ENCODE measurements at places on chromosomes 1 and 21.
A peak's percentile ranks its signal among the peaks of the same experiment; 100 is the strongest.

GRCh38 chr1:59697150-59697800 is 117.5 kb upstream of the HOOK1 start:
- peak; percentile 17 for DNase-seq

GRCh38 chr1:201630582-201630981 is 91.7 kb downstream of the NAV1 start:
- DNase-seq: no peak

GRCh38 chr1:17308593-17308992 is 596 bp downstream of the PADI4 start:
- DNase-seq: no peak

DNA sequence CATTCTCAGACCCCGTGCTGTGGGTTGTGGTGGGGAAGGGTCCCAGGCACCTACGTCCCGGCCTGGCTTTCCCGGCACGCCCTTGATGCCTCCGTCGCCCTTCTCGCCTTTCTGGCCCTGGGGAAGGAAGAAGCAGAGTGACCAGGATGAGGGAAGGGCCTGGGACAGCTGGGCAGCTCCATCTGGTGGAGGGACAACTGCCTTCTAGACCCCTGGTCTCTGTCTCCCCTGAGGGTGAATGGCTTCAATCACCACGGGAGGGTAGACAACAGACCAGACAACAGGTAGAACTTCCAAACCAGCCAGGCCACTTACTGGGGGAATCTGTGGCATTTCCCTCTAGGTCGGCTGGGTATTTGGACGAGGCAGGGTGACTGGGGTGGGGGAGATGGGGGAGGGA is 11.9 kb downstream of the COL16A1 start:
- no peak for DNase-seq

- no peak for DNase-seq
Observed at GRCh38 chr1:206498685-206499084, 8.6 kb upstream of the RASSF5 start.

- no peak for DNase-seq
Observed at GRCh38 chr1:3668585-3669300, 16.4 kb downstream of the TP73 start.

- peak; percentile 51 for DNase-seq
Observed at GRCh38 chr1:11749203-11749689, 12.7 kb upstream of the C1orf167 start.

DNA sequence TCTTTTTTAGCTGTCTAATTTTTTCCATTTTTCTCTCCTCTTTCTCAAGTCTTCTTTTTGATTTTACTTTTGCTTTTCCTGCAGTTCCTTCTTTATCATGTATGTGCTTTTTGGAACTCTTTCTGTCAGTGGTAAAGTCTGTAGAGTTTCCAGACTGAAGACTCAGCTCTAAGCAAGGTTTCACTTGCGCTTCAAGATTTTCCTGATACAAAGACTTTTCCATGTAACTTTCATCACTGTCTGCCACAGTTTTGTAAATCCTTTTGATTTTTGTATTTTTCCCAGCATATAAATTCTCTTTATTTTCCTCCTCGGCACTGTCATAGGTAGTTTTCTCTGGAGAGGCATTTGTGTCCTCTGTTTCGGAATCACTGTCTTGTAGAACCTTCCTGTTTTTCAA is 5.5 kb downstream of the CLSPN start:
- DNase-seq: no peak

- no peak for DNase-seq
Observed at GRCh38 chr1:205074513-205074912, 9.7 kb downstream of the TMEM81 start.

GRCh38 chr1:159913451-159914192 is 11.7 kb downstream of the TAGLN2 start:
- DNase-seq: no peak

DNA sequence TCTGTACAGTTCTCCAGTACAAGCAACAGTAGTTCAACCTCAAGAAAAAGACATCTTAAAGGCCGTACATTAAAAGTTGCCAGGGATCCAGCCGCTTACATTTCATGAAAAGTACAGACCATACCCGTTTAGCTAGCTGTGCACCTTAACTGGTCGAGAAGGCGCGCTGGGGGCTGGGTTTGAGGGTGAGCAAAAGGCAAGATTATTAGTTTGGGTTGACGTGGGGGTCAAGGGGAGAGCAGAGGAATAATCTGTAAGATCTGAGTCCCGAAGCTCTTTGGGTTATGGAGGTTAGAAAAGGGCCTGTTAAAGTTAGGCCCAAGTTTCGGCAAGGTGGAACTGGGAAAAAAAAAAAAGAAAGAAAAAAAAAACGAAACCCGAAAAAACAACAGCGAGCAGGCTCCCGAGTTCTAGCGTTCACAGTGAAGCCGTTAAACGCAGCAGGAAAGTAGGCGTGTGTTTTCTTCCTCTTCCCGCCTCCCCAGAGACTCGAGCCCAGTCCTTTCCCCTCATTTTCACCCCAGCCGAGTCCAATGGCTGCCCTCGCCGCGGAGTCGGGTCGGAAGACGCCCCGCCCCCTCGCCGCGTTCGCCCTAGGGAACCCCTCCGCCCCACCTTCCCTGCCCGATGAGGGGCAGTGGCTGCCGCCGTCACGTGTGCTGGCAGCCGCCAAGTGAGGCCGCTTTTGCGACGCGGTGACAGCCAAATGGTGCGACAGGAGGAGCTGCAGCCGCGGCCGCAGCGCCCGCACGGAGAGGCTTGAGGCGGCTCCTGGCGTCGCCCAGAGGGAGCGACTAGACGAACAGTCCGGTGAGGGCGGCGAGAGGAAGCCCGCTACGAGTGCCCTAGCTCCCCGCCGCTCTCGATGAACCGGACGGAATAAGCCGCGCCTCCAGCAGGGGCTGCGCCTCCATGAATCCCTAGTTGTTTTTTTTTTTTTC is at the start of gene PKN2:
Gene PKN2, plus strand, starts transcription at position 733 of the 941 bp plus-strand sequence. CDS start 308 bp downstream, outside the sequence.
- peak; percentile 98 for DNase-seq

DNA sequence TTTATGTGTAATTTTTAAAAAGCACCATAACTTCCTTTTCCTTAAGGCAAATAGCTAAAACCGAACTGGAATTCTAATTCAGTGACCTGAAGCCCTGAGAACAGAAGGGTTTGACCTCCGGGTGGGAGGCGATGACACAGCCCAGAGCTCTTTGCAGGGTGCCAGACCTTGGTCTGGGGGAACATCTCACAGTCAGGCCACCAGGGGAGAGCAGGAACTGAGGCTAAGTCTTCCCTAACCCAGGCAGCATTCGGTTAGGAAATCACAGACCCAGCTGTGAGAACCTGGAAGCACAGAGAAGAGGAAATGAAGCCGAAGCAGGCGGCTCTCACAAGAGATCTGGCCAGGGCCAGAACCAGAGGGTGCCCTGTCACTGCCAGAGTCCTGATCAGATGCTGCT is 444.8 kb downstream of the TTLL7 start:
- DNase-seq: no peak

DNA sequence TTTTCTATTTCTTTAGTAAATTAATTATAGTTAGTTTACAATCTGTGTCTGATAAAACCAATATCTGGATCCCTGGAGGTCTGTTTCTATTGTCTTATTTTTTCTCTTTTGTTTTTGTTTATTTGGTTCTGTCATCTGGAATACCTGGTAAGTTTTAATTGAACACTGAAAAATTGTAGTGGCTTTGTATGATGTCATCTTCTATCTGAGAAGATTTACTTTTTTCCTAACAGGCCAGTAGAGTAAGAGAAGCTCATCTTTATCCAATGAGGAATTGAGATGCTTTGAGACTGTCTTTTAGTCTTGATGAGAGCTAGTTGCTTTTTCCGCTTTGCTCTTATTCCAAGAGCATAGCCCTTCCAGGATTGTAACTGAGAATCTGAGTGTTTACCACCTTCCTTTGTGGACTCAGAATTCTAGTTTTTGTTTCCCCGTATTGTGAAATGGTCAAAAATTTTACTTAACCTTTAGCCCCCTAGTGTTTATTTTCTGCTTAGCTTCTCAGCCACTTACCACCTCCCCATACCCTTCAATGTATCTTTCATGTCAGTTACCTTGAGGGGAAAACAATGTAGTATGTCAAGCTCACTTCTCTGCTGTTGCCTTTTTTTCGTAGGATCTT is 25.0 kb downstream of the PTGFRN start:
- no peak for DNase-seq
